ENCODE measurements at places on chromosomes 2 and 18.

- DNase-seq = no peak
These were observed 52.3 kb downstream of the ARHGAP28 start for GRCh38 chr18:6781796-6782195.

DNA sequence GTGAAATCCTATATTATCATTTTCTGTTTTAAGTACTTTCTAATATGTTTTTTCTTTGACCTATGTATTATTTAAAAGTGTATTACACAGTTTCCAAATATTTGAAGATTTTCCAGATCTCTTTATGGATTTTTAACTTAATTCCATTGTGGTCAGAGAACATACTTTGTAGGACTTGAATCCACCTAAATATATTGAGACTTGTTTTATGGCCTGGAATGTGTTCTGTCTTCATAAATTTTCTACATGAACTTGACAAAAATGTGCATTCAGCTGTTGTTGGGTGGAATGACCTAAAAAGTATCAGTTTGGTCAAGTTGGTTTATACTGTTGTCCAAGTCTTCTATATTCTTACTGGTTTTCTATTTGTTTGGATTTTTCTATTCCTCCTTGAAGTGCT is 33.8 kb upstream of the TMEM247 start:
- no peak for DNase-seq

GRCh38 chr2:189412330-189412953 is 28.8 kb upstream of the WDR75 start:
- peak; percentile 47 for DNase-seq

GRCh38 chr2:131112529-131112928 is 7.4 kb downstream of the PLEKHB2 start:
- no peak for DNase-seq

- DNase-seq = no peak
These were observed 165.5 kb downstream of the EHBP1 start for GRCh38 chr2:62870966-62871365.

DNA sequence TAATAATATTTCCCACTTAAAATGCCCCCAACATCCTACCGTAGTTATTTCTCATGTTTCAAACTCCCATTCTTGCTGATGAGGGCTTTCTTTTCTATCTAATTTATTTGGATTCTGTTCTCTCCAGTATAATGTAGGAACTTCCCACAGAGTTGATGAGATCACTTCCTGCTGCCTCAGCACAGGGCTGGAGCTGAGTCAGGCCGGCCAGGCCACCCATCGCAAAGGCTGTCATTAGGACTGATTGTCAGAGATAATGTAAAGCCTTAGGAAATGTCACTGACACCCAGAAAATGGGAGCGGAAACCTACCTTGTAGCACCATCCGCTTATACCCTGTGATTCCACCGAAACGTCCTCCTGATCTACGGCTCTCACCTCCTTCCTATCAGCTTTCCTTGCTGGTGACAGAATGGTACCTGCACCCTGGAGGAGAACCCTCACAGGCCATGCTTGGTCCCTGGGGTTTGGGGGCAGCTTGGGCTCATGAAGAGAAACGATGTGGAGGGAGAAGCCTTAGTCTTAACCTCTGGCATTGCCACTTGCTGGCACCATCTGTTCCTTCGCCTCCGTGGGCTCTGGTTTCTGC is 672.8 kb upstream of the ID2 start:
- no peak for DNase-seq

DNA sequence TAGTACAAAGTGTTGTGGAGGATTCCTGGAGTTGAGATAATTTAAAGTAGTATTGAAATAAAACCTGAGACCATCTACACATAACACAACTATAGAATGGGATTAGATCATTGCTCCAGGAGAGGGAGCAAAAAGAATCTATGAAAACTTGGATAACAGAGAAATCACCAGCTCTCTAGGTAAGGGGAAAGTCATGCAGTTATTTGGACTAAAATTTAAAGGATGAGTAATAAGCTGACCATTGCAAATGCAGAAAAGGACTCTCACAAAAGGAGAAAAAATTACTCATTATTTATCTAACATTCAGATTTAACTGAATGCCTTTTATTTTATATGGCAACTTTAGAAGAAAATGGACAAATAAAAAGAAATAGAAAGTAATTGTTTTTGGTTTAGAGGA is 1399.8 kb upstream of the ACVR2A start:
- no peak for DNase-seq
